ENCODE measurements at places on chromosomes 3 and 15.

GRCh38 chr3:97481416-97481815 is 283.1 kb upstream of the ARL6 start:
- no peak for DNase-seq

DNA sequence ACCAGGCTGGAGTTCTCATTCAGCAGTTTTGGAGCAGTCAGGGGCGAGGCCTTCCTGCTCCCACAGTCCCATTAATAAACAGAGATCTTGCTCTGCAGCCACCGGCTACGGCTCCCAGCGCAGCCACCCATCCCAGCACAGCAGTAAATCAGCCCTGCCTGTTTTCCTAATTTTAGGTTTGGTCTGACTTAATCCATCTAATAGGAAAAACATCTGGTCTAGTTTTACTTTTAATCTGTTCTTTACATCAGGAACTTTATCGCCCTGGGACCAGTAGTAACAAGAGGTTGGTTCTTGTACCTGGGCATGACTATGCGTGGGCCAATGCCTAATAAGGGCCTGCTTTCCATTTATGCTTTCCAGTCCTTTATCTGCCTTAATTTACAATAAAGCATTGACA is 264.0 kb upstream of the DPH6 start:
- no peak for DNase-seq

GRCh38 chr3:170012683-170013400 is 25.0 kb upstream of the GPR160 start:
- DNase-seq, result no peak

GRCh38 chr15:91694131-91694830 is 159.2 kb upstream of the SLCO3A1 start:
- DNase-seq, result no peak

- DNase-seq, result no peak
Measured at GRCh38 chr3:135034291-135034768, 239.3 kb downstream of the EPHB1 start.

DNA sequence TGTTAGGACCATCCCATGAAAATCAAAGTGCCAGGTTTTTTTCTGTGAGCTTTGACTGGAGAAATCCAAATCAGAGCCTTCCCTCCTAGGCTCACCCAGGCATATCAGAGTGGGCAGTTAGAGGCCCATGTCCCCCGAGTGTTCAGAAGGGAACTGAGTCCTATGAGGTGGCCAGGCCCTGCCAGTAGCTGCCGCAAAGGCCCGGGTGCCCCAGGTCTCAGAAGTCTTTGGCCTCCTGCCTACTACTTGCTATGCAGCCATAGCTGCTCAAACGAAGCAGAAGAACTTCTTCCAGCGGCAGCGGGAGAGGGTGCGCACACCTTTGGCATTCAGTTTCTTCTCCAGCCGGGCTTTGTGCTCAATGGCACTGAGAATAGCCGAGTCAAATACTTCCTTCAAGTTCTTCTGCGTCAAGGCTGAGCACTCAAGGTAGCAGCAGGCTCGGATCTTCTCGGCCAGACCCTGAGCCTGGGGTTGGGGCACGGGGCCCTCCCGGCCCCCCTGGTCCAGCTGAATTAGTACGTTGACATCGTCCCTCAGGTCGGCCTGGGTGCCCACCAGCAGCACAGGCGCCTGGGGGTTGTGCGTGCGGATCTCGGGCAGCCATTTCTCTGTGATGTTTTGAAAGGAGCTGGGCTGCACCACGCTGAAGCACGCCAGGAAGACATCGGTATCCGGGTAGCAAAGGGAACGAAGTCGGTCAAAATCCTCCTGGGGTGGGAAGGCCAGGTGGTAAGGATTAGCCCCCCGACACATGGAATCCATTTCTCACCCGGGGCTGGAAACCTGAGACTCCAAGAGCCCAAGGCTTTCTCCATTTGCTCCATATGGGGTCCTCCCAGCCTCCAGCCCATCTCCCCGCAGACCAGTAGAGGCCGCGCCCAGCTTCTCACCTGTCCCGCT is 992 bp downstream of the RHOV start:
- DNase-seq, result no peak

DNA sequence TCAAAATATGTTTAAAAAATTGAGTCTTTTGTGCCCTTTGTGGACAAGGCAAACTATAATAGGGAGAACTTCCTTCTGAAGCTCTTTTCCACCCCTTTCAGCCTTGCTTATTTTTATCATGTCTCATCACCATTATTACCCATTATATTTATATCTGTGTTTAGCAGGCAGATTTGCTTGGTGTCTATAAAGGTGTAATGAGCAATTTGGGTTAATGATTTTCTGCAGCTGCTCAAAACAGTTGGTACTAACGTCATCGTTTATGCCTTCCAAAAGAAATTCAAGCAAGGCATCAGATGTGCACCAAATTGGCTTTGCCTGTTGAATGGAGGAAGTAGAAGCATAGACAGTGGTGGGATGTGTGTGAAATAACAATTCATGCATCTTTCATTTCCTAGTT is 483.7 kb upstream of the SGO1 start:
- DNase-seq, result no peak

GRCh38 chr3:178987745-178988144 is 83.9 kb downstream of the ZMAT3 start:
- no peak for DNase-seq

- DNase-seq, result no peak
Measured at GRCh38 chr3:32220006-32220405, 18.5 kb upstream of the CMTM8 start.

GRCh38 chr3:187925326-187925725 is 180.1 kb upstream of the BCL6 start:
- no peak for DNase-seq

GRCh38 chr3:112437146-112438022 is 61.9 kb downstream of the BTLA start:
- no peak for DNase-seq

GRCh38 chr15:80698676-80699075 is 3.6 kb downstream of the ABHD17C start:
- no peak for DNase-seq

GRCh38 chr3:190883973-190884832 is 21.7 kb upstream of the GMNC start:
- DNase-seq, result no peak

DNA sequence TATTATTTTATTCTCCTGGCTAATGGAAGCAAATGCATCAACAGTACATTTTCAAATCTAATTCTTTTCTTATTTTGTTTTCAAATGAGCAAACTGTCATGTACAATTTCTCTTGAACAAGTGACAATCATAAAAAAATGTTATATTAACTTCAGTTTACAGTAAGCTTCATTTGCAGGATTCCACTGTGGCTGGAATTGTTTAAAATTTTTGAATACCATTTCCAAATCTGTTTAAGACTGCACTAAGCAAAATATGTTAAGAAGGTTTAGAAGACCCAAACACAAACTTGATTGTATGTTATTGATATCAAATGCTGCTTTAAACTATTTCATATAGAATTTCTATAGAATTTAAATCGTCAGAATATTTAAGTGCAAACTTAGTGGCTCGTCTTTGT is 92.8 kb downstream of the ZNF280D start:
- DNase-seq, result no peak

Measured in GM04503 (cell line).